NCI-H748 treated with DMSO at 0.1 percent for 48 hours (cell line): ENCODE measurements at places on chromosomes 4 and X.

DNA sequence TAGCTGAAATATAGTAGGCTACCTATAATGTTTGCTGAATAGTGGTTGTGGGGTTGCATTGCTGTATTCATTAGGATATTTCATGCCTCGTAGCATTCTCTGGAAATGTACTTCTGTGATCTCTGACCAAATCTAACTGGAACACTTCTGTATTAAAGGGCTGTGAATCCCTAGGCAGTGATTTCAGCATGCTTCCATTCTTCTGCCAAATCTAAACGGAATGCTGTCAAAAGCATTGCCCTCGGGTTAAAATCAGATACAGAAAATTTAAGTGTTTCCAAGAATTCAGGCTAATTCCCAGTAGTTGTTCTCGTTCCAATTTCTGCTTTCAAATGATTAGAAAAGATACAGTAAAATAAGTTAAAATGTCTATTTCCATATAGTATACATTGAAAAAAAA is 1847.5 kb upstream of the IGFBP7 start:
- DNase-seq: no peak

DNA sequence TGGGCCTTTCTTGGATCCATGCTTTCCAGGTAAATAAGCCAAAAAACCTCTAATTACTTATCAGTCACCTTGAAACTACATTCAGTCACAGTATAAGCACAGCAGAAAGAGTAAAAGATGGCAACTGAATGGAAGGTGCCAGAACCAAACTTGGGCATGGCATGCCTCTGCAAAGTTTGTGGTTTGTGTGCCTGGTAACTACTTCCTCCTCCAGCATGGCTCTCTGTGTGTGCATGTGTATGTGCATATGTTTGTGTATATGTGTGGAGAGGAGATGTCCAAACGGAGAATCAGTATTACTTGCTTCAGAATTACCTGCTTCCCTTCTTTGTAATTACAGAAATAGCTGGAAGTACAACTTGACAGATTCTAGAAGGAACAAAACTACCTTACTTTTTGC is 67.5 kb downstream of the AGTR2 start:
- DNase-seq: no peak

GRCh38 chr4:7361280-7361895 is 73.3 kb downstream of the PSAPL1 start:
- no peak for DNase-seq

DNA sequence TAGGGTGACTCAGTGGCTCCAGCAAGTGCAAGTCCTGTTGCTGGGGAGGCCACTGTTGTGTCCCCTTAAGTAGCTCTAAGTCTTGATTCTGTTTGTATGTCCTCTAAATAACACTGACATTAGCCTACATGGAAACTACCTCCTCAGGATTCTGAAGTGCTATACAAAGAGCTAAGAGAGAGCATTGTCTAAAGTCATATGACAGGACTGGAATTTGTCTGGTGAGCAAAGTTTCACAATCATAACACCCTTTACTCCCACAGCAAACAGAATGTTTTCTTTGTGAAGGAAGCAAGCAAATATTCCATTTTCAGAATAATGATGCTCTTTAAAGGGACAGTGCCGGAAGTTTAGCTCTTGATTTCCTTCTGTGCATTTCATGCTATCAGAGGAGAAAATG is 23.4 kb upstream of the CT47A1 start:
- no peak for DNase-seq

DNA sequence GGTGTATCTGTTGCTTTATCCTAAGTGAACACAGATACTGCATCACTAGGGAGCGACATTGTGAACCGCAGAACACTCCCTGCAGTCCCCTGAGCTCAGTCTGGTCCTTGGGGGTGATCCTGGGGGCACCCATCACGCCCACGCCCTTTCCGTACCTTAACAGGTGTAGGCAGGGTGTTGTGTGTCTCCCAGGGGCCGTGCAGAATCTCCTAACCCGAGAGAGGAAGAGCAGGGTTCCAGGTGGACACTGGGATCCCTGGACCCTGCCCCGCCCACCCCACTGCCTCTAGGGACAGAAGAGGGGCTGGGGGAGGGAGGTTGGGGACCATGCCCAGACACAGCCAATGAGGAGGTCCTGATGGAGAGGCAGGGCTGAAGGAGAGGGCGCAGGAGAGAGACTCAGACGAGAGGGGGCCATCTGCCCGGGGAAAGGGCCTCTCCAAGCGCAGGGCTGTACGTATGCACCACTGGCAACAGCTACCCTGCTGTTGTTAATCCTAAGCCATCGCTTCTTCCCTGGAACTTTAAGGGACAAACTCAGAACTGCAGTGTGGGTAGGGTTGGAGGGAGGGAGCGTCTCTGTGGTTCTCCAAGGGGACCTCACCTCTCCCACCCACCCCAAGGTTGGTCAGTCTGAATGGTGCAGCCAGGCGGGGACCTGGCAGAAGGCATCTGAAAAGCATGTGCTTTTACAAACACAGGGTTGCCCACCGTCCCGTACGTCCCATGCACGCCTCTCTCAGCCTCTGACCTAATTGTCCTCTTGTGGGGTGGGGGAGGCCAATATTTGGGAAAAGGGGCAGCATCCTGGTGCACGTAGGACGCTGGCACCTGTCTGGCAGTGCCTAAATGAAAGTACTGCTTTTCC is 2.5 kb downstream of the P2RY8 start:
- DNase-seq: no peak

DNA sequence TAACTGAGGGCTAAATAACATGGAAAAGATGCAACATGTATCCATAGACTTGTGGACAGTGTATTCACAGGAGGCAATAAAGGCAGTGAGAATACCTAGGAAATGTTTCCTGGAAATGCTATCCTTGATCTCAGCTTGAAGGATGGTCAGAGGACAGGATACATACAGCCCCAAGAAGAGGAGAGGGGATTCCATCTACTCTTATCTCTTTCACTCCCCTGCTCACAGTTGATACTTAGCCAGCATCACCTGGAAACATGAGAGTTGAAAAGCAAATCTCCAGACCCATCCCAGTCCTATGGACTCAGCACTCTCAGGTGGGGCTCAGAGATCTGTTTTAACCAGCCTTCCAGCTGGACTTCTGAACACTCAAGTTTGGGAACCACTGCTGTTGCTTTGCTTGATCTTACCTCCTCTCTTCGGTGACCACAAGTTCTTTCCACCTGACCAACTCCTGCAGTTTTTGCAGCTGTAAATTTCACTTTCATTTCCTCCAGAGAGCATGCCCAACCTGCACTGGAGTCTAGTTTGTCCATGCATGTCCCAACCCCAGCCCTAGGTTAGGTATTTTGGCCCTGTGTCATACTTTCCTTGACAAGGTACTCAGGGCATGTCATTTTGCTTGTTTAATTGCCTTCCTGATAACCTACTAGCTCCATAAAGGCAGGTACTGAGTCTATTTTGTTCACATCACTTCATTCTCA is 10.4 kb downstream of the RELL1 start:
- DNase-seq: no peak
